Vagina (tissue), 2 donors: ENCODE measurements at places on chromosomes 4 and X. TPM values are rescaled to one million over a fixed set of nuclear protein-coding genes. Genes with fewer than 3 reads are reported as not detected.

The ARHGEF9 gene
- 10.3 TPM for total RNA-seq

The FREM3 gene
- not detected for total RNA-seq

The TRIM60 gene
- not detected for total RNA-seq

- no peak overlapping the region for H3K27ac ChIP-seq
- H3K36me3 ChIP-seq, result no peaks in the 10 kb centered on the region
- H3K4me1 ChIP-seq, result no peaks in the 10 kb centered on the region
- no peak overlapping the region for H3K4me3 ChIP-seq
Observed at GRCh38 chr4:188971125-188971524, 831.9 kb downstream of the TRIML1 start.

GRCh38 chr4:82519072-82519471 lies 42.7 kb downstream of the TMEM150C start:
- no peaks in the 10 kb centered on the region for H3K27me3 ChIP-seq
- H3K27ac ChIP-seq, result no peak overlapping the region
- no peaks in the 10 kb centered on the region for H3K36me3 ChIP-seq
- H3K4me3 ChIP-seq, result no peak overlapping the region
- no peak for DNase-seq

DNA sequence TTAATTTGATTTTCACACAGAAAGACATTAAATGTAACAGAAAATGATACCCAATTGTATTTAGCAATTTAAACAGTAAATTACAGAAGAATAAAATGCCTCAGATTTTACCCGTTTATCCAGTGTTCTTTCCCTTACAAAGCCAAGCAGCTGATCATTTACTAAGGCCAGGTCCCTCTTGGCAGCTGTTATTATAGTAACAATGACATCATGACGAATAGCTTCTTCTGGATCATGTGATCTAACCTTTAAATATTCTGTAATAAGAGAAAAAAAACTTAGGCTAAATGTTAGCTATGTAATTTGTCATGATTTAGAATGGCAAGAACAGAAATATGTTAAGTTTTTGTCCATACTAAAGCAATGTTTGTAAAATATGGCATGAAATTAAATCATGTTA lies 69.4 kb downstream of the PDS5A start:
- no peaks in the 10 kb centered on the region for H3K4me1 ChIP-seq
- no peak overlapping the region for H3K4me3 ChIP-seq
- no peak overlapping the region for H3K27ac ChIP-seq
- DNase-seq, result no peak

GRCh38 chrX:27350476-27350875 lies 112.7 kb downstream of the PPP4R3C start:
- H3K27me3 ChIP-seq, result no peaks in the 10 kb centered on the region
- H3K4me3 ChIP-seq, result no peak overlapping the region
- DNase-seq, result no peak
- no peaks in the 10 kb centered on the region for H3K36me3 ChIP-seq

DNA sequence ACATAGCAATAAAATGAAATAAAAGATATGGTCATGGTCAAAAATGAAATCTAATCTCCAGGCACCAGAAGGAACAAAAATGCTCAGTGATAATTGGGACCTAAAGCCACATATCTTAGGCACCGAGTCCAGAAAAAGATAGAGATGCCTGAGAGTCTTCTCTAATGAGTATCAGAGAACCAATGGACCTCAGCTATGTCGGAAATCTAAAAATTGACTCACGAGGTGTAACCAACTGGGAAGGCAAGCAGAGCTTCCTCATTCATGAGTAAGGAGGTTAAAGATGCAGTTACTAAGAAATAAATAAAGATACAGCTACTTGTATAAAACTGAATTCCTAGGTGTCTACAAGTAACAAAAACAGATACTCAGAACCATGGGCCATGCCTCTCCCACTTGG lies 72.1 kb downstream of the KLHL34 start:
- DNase-seq, result no peak
- H3K4me3 ChIP-seq, result no peak overlapping the region
- no peak overlapping the region for H3K27ac ChIP-seq
- H3K27me3 ChIP-seq, result no peaks in the 10 kb centered on the region
- no peaks in the 10 kb centered on the region for H3K4me1 ChIP-seq
- no peaks in the 10 kb centered on the region for H3K36me3 ChIP-seq

DNA sequence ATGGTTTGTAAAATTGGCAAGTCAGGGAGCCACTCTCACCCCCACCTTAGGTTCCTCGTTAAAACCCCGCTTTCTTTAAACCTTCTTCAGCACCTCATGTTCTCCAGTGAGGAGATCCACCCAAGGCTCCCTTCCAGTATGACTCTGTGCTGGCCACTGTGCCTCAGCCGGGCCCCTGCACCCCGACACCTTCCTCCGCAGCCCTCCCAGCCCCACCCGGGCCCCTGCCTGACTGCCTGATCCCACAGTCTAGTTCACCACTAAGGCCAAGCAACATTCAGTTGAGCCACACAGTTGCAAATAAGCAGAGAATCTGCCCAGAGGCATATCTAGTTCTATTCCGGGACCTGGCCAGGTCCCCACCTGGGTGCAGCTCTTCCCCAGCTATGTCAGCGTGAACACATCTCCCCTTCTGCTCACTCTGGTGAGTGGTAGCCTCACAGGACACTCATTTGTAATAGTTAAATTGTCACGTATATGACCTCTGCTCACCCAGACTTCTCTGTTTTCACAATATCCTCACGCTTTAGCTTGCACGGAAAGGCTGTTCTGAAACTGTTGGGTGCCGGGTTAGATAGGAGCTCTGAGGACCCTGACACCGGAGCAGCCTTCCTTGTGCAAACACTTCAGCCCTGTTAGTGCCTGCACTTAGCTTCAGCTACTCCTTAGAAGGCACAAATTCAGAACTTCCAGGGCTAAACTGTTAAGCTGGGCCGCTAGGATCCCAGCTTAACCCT lies 146.8 kb downstream of the DCTD start:
- H3K27ac ChIP-seq, result no peak overlapping the region
- H3K4me3 ChIP-seq, result no peak overlapping the region
- H3K36me3 ChIP-seq, result no peaks in the 10 kb centered on the region
- no peaks in the 10 kb centered on the region for H3K4me1 ChIP-seq

DNA sequence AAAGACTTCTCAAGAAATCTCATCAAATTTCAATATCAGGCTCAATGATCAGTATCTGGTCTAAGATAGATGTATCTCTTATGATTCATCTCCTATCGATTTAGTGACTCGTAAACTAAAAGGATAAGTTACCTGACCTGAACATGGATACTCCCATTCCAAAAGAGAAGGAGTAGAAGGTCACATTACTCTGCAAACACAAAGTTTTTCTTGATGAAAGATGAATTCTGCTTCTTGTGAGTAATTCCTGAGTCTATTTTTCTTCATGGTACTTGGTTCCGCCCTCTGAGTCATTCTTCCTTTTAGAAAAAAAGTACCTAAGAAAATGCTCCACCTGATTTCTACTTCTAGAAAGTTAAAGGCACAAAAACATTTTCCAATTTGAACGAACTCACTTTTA lies 223.1 kb upstream of the SLIT2 start:
- H3K36me3 ChIP-seq, result no peaks in the 10 kb centered on the region
- no peaks in the 10 kb centered on the region for H3K4me1 ChIP-seq
- no peak overlapping the region for H3K4me3 ChIP-seq
- no peak for DNase-seq
